T-helper 2 cell (primary cell): ENCODE measurements at places on chromosomes 2 and 18.

GRCh38 chr2:150625741-150626140 lies 138.3 kb upstream of the RND3 start:
- no peak for DNase-seq

DNA sequence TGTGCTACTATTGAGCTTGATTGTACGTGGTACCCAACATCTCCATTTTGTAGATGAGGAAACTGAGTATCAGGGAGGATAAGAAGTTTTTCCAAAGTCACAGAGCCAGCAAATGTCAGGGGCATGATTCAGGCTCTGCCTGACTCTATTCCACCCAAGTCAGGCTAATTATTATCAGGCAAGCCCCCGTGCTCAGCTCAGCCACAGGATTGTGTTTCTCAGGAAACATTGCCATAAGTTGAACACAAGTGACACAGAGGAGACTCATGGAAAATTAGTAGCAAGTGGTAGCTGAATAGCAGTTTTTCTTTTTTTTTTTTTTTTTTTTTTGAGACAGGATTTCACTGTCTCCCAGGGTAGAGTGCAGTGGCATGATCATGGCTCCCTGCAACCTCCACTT lies 260.5 kb downstream of the C1D start:
- no peak for DNase-seq

- DNase-seq, result no peak
These were observed 16.4 kb downstream of the DYNAP start for GRCh38 chr18:54607213-54608027.

DNA sequence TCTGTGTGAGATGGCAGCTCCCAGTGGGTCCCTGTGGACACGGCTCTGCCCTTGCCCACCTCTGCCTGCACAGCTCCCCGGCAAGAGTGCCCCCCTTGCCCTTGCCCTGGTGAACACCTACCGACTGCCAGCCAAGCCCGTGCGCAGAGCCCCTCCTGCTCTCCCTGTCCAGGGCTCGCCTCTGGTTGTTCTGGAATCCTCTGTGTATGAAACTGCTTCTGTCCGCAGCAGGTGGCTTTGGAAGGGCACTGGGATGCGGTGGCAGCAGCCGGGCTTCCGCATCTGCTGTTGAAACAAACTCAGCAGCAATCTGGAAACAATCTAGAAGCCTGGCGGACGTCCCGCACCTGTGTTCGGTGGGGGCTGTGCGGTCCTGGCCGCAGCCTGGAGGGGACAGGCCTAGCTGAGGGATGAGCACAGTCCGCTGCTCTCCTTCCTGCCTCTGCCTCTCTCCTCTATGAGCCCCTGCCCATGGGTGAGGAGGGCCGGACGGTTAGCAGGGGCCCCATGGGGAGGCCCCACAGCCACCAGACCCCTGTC lies 34.0 kb upstream of the KLF11 start:
- DNase-seq, result no peak

- DNase-seq, result no peak
These were observed 18.5 kb downstream of the DSG2 start for GRCh38 chr18:31516437-31516836.

GRCh38 chr2:15096873-15097272 lies 464.3 kb downstream of the NBAS start:
- DNase-seq, result no peak

DNA sequence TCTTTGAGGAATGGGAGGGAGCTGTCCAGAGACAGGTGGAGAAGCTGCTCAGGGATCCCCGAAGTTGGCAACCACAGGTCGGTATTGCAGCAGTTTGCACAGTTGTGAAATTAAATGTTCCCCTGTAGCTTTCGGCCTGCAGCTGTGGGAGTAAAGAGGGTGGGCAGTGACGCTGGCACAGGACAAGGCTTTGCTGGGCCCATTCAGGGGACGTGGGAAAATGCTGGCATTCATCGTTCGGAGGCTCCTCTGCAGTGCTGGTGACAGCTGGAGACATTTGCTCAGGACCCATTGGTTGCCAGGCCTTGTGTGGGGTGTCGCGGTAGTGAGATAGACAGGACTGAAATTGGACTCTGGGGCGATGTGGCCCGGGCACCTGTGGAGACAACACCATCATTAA lies 173.7 kb downstream of the MYCN start:
- DNase-seq, result no peak

DNA sequence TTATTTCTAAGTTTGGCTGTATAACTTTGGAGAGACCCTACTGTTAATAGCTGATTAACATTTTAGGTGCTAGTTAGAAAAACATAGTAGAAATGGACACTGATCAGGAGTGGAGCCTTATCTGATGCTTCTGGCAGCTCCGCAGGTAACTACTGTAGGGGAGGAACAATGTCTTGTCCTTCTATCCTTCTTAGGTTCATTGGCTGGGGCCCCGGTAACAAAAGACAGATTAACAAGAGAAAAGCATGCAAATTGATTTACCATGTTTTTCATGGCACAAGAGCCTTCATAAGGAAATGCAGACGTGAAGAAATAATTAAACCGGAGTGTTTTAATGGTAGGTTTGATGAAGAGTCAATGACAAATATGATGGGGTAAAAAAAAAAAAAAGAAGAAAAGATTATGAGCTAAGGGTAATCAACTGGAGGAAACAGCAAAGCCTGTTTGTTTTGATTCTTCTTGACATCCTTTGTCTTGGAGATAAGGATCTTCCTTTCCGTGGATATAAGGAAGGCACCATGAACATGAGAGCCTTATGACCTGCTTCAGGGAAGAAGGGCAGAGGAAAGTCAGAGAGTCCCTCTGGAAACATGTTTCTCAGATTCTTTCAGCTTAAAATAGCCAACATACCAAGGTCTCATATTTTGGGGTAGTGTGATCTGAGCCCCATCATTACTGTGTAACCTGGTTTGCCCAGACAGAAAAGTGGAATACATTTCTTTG lies 62.4 kb upstream of the GCFC2 start:
- no peak for DNase-seq

GRCh38 chr18:31609886-31610285 lies 18.2 kb downstream of the TTR start:
- no peak for DNase-seq

- no peak for DNase-seq
These were observed 96.3 kb downstream of the EVA1A start for GRCh38 chr2:75464348-75464946.

DNA sequence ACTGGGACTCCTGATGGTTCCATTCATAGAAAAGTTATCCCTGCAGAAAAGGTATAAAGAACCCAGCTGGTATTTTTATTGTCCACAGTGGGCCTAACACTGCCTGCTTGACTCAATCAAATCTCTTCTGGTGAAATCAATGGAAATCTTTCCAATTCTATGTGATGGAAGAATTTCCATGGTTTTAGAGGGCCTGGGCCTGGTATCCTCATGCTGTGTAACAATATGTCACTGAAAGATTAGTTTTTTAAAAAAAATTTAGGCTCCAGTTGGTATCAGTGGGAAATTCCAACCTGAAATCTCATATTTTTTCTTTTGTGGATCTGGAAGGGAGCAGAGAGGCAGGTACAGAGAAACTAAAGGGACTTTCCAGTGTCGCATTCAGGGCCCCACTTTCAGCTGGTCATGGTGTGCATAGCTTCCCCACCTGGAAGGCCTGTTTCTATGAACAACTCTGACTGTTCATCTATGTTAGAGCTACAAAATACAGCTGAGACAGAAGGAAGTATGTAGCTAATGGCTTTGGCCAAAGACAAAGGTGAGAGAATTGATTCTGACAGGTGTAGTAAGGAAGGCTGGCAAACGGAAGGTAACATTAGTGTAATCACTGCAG lies 20.9 kb downstream of the NEB start:
- DNase-seq, result no peak

DNA sequence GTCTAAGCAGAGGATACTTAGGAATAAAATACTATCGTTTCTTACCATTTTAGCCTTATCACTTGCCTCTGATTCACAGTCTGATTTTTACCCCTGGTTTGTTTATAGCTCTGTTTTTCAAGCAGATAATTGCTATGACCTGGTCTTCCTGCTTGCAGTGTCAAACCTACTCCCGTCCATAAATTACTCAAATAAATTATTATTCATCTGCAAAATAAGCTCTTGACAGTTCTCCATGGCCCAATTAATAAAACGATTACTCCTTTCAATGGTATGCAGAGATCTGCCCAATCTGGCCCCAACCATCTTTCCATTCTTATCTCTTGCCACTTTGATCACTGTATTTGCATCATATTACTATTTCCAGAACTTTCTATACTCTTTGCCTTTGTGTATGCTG lies 354.0 kb downstream of the CCDC85A start:
- no peak for DNase-seq

- no peak for DNase-seq
These were observed 85.4 kb upstream of the ZNF516 start for GRCh38 chr18:76580288-76580962.

DNA sequence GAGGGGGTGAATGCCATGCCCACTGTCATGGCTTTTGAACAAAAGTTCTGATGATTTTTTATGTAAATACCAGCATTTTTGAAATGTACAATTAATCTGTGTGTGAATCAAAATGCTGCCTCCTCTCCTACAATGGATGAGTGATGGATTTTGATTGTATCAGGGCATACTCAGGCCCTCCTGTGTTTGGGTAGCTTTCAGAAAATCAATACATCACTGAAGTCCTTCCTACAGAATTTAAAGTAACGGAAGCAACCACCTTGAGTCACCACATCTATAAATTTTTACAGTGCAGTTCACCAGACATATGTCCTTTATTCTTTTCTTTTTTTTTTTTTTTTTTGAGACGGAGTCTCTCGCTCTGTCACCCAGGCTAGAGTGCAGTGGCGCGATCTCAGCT lies 867.3 kb downstream of the EPHA4 start:
- DNase-seq, result no peak

DNA sequence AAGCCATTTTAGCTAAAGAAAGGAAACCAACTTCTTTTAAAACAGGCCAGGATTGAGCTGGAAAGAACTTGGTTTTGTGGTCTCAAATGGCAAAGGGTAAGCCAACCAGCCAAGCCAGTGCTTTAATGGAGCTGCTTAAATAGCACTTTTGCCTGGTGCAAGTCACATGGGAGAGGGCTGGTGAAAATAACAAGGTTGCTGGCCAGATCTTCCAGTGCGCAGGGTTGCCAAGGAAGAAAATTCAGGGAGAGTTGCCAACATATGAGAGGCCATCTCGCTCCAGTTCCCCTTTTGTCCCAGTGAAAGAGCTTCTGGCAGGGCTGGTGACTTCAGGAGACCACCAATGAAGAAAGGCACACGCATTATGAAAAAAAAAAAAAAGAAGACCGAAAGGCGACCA lies 57.3 kb downstream of the IRS1 start:
- no peak for DNase-seq

DNA sequence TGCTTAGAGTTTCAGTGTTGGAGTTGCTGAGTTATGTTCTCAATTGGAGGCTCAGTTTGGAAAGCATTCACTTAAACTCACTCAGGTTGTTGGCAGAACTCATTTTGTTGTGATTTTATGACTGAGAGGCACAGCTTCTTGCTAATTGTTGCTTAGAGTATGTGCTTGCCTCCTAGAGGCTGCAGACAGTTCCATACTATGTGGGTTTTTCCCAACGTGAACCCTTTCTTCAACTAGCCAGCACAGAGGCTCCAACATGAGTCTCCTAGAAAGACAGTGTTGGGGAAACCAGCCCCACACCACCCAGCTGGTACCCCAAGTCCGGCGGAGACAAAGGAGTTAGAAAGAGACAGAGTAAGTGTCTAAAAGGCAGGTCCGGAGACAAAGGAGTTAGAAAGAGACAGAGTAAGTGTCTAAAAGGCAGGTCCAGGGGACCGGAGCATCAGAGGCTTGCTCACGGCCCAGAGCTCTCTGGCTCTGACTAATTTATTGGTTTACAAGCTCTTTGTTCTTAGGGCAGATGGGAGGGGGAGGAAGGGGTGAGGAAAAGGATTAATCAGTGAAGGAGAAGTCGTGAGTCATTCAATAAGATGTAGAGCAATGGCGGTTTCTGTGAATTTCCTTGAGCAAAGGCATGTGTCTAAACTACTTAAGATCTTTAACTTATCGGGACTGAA lies 999.7 kb upstream of the LRRTM1 start:
- no peak for DNase-seq

DNA sequence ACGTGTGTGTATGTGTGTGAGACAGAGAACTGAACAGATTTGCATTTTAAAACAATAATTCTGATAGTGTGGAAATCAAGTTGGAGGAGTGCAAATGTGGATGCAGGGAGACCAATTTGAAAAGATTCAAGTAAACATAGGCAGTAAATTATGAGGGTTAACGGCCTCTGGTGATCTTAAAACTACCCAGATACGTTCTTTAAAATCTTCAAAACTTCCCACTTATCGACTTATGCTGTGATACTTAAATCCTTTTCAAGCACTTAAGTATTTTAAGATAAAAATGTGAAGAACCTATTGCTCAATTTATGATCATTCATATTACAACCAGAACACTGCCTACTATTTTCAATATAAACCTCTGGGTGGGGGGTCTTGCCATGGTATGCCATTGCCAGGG lies 37.7 kb upstream of the CDC42EP3 start:
- DNase-seq, result no peak

DNA sequence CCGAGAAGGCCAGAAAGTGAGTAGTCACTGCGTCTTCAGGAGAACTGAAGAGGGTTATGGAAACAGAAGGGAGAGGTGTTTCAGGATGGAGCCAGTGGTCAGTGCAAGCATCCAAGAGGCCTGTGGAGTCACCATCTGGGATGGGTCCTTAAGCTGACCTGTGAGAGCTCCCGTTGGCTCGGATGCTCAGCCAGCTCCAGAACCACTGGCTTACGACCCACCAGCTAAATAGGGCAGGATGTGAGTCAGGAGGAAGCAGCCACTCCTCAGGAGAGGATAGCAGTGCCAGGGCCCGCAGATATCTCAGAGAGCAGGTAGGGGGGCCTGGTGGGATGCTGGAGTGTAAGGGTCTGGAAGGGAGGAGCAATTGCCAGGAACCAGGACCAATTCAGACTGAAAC lies 63.1 kb upstream of the B3GNT7 start:
- no peak for DNase-seq

GRCh38 chr18:582465-582864 lies 2.3 kb downstream of the CETN1 start:
- DNase-seq, result no peak

- no peak for DNase-seq
These were observed 39.5 kb upstream of the ARL4C start for GRCh38 chr2:234536178-234536965.

DNA sequence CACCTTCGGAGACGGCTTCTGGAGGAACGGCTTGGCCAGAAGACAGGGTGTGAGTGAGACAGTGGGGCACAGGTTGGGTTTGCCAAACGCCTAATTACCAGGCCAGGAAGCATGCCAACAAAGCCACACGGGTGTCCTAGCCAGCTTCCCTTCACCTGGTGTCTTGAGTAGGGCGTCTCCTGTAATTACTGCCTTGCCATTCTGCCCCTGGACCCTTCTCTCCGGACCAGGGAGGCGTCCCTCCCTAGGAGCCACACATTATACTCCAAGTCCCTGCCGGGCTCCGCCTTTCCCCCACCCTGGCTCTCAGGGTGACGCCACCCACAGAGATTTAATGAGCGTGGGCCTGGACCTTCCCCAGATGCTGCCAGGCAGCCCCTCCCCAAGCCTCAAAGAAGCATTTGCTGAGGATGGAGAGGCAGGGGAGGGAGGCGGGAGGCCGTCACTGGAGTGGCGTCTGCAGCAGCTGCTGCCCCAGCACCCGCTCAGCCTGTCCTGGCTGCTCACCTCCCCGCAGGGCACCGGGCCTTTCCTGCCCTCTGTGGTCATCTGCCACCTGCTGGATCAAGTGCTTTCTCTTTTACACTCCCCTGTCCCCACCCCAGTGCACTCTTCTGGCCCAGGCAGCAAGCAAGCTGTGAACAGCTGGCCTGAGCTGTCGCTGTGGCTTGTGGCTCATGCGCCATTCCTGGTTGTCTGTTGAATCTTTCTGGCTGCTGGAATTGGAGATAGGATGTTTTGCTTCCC lies 20.7 kb downstream of the FOSL2 start:
- no peak for DNase-seq

- no peak for DNase-seq
These were observed 43.4 kb upstream of the MTCL1 start for GRCh38 chr18:8661754-8662559.
